ENCODE measurements at places on chromosomes 13 and 19.

GRCh38 chr13:106815545-106815944, 247.6 kb upstream of the ARGLU1 start:
- no peak for DNase-seq

GRCh38 chr13:111382877-111383276, 62.4 kb downstream of the TEX29 start:
- DNase-seq = no peak

DNA sequence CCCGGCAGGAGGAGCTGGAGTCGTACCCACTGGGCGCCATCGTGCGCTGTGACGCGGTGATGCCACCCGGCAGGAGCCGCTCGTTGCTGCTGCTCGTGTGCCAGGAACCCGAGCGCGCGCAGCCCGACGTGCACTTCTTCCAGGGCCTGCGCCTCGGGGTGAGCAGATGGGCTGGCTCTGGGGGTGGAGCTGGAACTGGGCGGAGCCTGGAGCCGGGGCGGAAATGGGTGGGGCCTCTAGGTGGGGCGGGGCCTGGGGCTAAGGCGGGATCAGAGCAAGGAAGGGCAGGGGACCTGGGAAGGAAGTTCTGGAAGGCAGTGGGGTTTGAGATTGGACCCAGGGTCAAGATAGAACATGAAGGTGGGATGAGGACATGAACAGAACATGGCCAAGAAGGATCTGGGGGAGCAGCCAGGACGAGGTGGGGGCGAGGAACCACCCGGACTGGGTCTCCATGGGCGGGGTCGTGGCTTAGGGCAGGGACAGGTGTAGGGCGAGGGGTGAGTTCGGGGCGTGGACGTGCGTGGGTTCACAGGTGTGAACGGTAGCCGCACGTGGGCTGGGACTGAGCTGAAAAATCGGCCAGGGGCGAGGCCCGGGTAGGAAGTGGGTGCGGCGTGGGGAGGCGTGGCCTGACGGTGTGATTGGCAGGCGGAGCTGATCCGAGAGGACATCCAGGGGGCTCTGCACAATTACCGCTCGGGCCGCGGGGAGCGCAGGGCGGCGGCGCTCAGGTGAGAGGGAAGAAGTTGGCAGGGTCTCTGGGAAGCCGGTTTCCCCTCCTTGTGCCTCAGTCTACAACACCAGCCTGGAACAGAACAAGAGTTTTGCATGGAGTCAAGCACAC, 4.7 kb downstream of the EPS8L1 start:
- DNase-seq = peak; percentile 75

DNA sequence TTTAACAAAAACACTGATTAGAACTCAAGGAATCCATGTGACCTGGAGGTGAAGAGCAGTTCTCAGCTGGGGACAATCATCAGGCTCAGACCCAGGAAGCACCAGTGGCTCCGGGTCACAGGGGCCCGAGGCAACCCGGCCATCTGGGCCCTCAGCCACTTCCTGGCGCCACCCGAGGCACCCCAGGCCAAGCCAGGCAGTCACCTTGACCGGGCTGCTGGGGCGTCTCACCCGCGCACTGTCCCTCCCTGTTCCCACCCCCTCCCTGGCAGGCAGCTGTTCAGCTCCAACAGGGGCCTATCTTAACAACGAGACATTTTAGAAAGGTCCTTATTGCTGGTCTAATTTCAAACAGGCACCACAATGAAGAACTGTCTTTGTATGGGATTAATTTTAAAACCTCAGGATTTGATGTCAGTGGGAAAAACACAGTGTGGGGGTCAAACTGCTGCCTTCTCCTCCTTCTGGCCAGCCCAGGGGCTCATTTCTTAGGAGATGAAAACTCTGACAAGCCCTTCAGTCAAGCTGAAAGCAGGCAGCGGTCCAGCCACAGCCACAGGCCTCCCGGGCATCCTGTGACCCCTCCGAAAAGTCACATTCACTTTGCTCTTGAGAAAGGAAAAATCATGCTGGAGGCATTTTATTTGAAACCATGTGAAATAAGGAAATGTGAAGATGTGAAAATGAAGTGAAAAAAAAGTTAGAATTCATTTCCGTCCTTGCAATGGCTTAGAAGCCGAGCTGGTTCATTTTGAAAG, 83.3 kb downstream of the KCTD15 start:
- DNase-seq = no peak

DNA sequence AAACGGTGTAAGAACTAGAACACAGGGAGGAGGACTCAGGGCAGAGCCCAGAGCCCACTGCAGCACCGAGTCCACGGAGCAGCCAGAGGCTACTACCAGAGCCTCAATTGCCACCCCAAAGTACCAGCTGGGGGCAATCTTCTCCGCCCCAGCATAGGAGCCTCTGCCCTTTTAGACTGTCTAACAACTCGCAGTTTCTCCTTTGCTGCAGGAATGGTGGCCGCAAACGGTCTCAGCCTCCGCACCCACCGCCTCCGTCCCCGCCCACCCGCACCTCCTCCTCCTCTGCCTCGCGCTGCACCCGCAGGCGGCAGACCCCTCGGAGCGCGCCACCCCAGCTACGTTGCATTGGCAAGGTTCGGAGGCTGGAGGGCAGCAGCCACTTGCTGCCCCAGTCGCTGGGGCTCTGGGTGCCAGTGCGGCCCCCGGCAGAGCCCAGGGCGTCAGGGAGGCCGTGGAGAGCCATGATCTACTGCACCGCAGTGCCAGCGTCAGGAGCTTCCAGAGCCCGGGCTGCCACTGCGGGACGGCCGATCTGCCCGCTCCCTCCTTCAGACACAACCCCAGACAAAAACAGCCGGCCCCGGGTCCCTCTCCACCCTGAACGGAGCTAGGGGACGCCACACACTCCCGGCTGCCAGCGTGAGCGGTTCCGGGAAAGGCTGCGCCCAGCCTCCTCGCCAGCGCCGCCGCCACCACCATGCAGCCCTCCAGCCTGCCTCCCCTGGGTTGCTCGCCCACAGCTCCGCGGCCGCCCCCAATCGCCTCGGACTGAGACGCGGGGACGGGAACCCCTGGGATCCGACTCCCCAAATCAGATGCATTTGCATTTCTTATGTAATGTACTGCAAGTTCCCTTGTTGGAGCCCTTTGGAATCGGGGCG, 1.8 kb downstream of the FGF14 start:
- no peak for DNase-seq

DNA sequence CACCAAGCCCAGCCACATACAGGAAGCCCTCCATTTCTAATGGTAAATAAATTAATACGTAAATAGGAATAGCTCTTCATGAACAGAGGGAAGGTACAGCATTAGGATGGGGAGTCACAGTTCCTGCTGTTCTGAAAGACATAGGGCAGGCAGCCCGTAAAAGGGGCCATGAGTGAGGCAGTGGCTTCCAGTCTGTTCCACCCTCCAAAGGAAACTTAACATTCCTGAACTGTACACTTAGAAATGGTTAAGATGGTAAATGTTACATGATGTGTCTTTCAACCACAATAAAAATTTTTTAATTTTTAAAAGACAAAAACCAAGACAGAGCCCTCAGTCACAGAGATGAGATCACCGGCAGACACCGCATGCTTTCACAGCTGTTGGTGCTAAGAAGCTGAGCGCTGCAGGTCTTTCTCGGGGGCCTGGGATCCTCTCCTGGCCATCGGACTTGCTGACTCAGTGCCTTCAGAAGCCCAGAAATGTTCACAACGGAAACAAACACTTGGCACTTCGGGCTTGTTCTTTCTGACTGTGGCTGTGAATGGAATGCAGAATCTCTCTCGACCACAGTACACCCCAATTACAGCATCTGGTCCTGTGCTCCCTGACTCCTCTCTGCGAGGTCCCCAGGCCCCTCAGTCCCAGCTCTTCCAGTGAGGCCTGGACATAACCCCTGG, 36.4 kb downstream of the EPS15L1 start:
- no peak for DNase-seq

- DNase-seq = no peak
Measured at GRCh38 chr19:7657131-7657751, 11.6 kb upstream of the RETN start.

DNA sequence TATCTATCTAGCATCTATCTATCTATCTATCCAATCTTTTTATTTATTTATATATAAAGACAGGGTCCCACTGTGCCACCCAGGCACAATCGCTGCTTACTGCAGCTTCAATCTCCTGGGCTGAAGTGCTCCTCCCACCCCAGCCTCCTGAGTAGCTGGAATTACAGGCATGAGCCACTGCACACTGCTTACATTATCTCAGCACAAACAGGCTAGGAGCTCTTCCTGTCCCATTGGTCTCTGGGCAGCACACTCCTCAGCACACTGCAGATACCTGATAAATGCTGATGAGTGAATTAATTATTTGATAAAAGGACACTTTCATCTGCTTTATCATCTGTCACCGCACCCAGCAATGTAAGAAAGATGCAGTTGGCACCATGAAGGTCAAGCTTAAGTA, 16.1 kb downstream of the ZNF562 start:
- DNase-seq = no peak

DNA sequence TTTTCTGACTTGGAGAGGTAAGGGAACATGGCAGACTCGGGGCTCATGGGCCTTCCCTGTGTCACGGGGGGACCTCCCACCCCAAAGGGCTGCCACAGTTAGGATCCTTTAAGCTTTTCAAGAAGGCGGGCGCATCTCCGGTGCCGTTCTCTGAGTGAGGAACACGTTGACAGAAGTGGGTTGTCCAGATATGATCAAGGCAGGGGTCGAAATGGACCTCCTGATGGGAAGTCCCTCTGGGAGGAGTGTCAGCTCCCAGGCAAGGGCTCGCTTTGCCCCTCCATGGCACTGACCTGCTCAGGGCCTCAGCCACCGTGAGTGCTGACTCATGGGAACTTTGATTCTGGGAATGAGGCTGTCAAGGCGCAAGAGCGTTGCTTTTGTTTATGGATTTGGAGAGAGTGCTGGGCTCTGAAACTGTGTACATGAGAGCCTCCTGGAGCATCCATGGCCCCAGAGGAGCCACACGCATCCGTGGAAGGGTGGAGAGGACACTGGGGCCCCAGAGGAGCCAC, 6.5 kb upstream of the TEX29 start:
- no peak for DNase-seq

GRCh38 chr13:98405107-98405571, 171.8 kb downstream of the STK24 start:
- DNase-seq = no peak

- no peak for DNase-seq
Measured at GRCh38 chr13:105914291-105915036, 621.0 kb downstream of the EFNB2 start.

DNA sequence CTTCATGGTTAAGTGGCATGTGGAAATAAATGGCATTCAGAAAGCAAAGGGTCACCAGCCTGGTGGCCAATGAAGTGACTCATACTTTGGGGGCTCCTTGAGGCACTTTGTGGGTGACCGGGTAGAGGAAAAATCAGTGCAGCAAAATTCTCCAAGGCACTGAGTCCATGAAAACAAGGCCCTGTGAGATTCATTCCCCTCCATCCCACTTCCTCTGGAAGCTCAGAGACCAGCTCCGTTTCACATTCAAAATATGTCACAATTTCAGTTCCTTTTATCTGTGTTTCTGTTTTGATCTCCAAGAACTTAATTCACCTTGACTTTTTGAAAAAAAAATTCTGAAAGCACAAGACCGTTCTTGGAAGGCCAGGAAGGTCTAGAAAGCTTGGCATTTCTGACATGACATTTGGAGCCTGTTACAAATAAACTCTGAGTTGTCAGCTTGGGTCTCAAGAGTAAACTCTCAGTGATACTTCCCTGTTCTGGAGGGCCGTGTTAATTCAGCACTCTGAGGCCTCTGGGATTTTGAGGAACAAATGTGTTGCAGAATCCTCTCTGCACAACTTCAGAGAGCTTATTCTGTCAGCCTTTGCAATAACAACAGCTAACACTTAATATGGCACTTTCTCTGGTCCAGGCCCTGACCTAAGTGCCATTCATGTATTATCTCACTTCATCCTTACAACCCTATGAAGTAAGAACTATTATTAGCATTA, 6.8 kb downstream of the CYSLTR2 start:
- no peak for DNase-seq

- DNase-seq = no peak
Measured at GRCh38 chr13:111483621-111483987, 163.2 kb downstream of the TEX29 start.

DNA sequence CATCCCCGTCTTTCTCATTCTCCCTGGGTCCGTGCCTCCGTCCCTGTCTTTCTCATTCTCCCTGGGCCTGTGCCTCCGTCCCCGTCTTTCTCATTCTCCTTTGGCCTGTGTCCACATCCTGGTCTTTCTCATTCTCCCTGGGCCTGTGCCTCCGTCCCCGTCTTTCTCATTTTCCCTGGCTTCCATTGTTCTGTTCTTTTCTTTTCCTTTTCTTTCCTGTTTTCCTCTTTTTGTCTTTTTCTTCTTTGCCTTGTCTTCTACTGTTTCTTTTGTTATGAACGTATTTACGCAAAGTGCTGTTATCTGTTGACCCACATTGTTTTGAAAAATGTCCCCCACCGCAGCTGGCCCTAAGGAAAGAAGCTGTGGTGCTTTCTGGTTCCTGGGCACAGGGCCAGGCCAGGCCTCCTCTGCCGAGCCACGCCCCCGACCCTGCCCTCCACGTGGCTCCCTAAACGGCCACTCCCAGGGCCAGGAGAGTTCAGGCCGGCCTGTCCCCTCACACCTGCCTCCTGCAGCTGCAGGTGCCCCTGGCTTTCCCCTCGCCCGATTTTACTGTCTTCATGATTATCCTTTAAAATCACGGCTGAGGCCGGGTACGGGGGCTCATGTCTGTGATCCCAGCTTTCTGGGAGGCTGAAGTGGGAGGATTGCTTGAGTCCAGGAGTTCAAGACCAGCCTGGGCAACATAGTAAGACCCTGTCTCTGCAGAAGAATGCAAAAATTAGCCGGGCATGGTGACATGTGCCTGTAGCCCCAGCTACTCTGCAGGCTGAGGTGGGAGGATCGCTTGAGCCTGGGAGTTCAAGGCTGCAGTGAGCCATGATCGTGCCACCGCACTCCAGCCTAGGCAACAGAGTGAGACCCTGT, 14.0 kb upstream of the TMPRSS9 start:
- no peak for DNase-seq

GRCh38 chr19:8585894-8586750, 8.9 kb upstream of the MYO1F start:
- peak; percentile 44 for DNase-seq

- no peak for DNase-seq
Measured at GRCh38 chr13:30714629-30715371, 20.5 kb upstream of the ALOX5AP start.

GRCh38 chr13:97539651-97540610, 106.0 kb downstream of the RAP2A start:
- no peak for DNase-seq

GRCh38 chr19:21584537-21584936, 79.1 kb downstream of the ZNF429 start:
- no peak for DNase-seq

GRCh38 chr13:29676535-29676934, 81.0 kb upstream of the SLC7A1 start:
- DNase-seq = no peak

DNA sequence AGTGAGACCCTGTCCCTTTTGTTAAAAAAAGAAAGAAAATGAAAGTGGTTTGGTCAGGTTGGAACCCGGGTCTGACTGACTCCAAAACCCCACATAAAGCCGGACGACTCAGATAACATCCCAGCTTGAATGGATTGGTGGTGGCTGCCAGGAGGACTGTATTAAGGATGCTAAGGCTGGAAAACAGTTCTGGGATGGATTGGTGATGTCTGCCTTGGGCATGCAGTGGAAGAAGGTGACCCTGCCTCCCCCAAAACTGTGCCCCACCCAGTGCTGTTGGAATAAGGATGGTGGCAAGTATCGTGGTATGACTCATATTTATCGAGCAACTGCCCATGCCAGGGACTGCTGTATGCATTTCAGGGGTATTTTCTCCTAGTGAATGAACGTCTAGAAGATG, 18.5 kb upstream of the COLGALT1 start:
- no peak for DNase-seq

All from activated T-helper 2 cell treated with anti-CD3 and anti-CD28 coated beads, Interferon-gamma antibody, Interleukin-2, Interleukin-4, amounts not matched to agents 10 μg/mL and 5 μg/mL and 100 μg/mL, durations not matched to agents 14 hours and 24 hours and 36 hours (primary cell).